ENCODE measurements at places on chromosomes 5 and 9.

DNA sequence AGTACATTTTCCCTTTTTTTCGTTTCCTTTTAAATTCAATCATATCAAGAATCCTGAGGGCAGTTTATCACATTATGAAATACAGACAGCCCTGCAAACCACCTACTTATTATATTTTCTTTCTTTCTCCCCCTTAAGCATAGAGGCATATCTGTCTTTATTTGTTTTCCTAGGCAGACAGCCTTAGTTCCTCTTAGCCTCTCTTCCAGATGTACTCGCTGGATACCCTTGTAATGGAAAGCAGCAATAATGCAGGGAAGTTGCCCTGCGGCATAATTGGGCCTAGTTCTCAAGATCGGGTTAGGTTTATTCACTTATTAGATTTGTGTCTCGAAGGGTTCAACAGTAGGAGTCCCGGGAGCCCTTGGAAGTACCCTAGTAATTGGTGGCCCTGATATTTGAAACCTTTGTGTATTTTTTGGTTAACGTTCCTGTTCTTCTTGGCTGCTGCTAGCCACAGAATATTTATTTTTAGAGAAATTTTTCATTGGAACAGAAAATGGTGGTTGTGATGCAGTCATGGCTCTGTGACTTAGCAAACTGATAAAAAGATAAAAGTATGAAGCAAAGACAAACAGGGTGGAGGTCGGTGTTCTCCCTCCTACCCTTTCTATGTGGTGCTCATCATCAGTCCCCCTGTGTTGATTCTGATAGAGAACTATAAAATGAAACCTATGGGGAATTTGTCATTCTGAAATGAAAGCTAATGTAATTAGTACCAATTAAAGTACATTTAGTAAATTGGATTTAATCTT is 6.4 kb downstream of the TLE4 start:
- DNase-seq, result peak; percentile 77

- no peak for DNase-seq
Measured at GRCh38 chr5:133942614-133943474, 25.6 kb downstream of the C5orf15 start.

DNA sequence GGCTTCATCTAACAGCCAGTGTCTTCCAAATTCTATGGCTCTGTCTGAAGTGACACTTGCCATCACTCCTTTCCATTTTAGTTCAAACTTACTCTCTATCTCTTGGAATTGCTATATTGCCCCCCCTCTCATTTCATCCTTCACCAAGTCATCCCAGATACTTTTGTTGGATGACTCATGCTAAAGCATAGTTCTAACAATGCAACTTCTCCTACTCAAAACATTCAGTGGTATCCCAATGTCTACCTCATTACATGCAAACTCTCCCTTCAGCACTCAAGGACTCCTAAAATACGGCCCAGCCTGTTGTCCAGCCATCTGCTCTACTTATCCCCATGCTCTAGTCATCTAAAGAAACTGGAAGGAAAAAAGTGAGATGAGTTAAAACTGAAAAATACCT is 171.6 kb downstream of the RASEF start:
- peak; percentile 6 for DNase-seq

DNA sequence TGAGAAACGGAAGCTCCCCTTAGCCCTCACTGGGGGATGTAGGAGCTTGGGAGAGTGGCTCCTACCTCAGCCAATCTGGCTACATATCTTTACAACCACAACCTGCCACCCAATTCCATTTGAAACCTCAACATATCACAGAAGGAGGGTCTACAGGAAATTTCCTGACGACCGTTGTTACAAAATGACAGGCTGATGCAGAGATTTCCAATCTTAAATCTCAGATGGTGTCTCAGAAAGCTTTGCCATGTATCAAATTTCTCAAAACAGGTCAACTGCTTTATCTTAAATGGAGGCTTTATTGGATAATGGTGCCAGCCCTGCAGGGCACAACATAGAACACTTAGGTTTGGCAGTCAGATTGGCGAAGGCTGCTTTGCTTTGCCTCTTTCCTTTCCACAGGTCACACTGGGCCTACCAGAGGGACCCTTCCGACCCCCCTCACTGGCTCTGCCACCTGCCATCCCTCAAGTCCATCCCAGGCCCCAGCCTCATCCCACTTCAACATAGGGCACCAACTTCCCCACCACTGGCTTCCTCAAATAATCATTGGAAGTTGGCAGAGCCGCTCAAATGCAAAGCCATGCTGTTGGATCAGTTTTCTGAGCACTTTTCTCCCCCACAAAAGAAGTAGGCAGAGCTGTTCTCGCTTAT is 11.1 kb upstream of the SPATA31E1 start:
- DNase-seq, result no peak

GRCh38 chr9:108119530-108120113 is 630.1 kb upstream of the KLF4 start:
- DNase-seq, result no peak

DNA sequence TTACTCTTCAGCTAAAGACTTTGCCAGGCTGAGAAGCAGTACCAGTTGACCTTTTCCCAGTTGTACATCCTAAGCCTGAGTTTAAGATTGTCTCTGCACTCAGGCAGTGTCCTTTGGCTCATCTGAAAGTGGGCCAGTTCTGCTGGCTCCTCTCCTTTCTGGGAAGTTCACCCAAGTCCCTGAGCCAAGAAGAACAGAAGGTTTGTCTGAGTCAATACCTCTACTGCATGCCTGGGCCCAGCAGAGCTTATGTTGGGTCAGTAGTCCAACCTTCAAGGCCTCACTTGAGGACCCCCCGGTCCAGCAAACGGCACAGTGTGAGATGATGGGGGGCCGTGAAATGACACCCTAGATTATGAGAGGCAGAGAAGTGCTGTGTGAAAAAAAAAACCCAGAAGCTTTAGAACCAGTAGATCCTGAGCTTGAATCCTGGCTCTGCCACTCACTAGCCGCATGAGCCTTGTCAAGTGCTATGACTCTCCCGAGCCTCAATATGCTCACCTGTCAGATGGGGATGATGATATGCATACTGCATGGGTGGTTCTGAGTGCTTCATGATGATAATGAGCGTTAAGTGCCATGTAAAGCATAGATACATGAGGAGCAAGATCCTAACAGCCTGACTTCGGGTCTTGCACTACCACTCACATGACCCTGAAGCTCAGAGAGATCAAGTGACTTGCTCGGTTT is 156.0 kb downstream of the MACROH2A1 start:
- peak; percentile 23 for DNase-seq

GRCh38 chr9:6194934-6195333 is 20.7 kb upstream of the IL33 start:
- no peak for DNase-seq

DNA sequence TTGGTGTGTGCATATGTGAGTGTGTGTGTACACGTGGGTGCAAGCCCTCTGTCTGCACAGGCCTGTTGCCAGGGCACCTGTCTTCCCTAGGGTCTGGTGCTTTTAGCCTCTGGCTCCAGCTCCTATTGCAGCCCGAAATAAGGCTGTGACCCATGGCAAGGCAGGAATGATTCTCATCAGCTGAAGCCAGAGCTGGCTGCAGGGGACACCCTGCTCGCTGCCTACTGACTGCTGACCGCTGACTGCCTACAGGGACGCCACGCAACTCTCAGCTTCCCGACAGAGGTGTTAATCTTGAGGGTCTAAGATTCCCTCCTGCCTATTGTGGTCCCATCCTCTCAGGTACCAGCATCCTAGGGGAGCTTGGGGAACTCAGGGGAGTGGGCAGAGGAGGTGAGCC is at the start of gene MYOZ3:
MYOZ3 (plus strand) TSS at position 166 of the 400 bp plus-strand sequence. CDS start 1,691 bp downstream, outside the sequence.
- no peak for DNase-seq

DNA sequence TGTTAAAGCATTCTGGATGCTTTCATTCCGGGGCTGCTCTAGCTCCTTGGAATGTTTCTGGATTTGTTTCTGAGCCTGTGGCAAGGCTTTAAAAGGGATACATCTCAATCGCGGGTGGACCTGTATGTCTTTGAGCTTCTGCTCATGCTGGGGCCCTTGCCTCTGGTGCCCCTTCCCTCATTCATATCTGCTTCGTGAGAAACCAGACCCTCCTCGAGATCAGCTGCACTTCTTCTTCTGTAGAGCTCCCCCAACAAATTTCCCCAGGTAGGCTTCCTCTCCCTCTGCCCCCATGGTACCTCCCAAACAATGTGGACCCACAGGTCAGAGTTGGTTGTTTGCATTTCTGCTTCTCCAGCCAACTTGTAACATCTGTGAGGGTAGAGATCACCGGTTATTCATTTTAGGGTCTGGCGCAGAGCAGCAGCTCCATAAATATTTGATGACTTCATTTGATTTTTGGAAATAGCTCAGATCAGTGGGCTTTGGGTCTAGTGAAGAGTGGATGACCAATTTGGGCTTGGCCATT is 6.6 kb downstream of the ZNF618 start:
- no peak for DNase-seq

DNA sequence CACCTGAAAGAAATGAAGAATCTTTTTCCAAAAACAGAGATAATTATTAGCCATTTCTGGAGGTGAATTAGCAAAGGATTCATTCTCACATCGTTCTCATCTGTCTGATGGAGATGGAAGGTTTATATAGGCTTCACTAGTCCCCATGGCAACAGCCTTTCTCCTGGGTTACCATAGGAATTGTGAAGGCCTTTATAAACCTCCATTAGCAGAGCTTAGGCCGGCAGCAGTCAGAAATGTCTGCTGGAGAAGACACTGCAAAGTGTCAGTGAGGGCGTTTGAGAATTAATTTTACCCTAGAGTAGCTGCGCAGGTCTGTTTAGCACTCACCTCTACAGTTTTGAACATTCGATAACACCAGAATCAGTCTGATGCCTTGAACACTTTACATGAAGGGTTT is 290.4 kb upstream of the NR4A3 start:
- no peak for DNase-seq

- DNase-seq, result no peak
Measured at GRCh38 chr5:132901036-132901435, 27.6 kb downstream of the LEAP2 start.

DNA sequence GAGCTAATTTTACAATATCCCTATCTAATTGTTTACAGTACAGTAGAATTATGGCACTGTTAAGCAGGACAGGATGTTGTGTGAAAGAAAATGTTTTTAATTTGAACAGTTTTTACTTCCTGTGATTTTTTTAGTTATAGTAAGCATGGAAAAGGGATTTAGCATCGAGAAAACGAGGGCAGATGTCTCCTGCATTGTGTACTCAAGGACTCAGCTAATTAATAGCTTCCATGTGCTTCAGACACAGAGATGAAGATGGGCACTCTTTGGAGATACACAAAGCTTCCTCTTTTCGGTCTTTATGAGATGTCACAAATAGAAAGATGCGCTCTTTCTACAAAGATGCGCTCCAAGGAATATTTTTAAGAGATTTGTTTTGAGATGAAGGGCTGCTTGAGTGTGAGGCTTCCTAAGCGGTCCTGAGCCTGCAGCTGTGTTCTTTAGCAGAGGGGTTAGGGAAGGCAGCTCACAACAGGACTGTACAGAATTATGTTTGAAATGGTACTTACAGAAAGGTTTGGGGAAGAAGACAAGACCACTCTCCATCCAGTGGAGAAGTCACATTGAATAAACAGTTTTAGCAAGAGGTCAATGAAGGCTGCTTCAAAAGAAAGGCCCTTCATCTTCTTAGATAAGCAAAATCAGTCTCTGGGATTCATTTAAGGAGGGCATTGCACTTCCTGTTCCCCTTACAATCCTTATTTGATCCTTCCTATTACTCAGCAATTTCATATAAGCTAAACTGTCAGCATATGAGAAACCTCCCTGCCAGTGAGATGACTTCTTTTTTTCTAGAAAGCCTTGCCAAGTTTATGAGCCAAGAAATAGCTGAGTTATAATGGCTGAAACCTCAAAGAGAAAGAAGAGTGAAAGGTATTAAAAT is 311.5 kb downstream of the EFNA5 start:
- DNase-seq, result peak; percentile 50

DNA sequence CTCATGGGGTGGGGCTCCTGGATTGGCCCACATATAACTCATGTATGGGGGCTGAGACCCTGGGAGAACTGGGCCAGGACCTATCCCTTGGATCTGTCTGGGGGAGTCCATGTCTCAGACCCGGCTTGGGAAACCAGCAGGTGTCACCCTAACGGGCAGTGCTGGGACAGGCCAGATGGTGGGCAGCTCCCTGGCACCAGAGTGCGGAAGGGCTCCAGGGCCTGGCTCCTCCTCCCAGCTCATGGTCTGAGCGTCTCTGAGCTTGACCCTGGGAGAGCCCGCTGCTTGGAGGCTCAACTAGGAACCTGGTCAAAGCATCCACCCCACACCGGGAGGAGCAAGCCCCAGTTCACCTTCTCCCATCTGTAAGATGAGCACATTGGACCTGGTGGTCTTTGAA is 15.5 kb upstream of the NCS1 start:
- no peak for DNase-seq

GRCh38 chr5:59091965-59092364 is 509.1 kb downstream of the RAB3C start:
- DNase-seq, result no peak

- DNase-seq, result no peak
Measured at GRCh38 chr5:143791848-143792731, 19.9 kb upstream of the HMHB1 start.

GRCh38 chr9:108865037-108865436 is 3.0 kb downstream of the ACTL7A start:
- DNase-seq, result peak; percentile 13

DNA sequence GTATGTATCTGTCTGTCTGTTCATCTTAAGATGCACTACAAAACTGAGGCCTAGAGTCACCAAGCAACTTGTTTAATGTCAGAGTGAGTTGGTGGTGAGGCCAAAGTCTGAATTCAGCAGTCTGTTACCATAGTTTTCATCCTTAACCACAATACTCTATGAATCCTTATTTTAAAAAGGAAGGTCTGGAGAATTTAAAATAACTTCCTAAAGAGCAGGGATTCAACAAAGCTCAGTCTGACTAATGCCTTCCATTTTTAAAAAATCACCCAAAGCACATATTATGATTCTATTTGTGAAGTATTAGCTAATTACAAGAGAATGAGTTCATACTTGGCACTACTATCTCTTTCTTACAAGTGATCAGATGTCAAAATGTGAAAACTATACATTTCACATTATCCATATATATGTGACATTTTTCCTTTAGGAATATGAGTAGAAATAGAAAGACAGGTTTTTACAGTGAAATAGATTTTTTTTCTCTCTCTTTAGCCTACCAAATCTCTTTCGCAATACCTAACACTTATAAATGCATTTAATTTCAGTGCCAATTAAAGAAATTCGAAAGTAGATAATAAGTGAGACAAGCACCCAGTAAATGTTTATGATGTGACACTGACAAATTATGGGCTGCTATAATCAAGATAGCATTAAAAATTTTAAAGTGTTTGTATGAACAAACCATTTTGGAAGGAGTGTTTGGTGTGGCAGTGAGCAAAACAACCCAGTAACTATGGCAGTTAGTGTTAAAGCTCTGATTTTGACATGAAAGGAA is 102.3 kb upstream of the CDKN2B start:
- DNase-seq, result peak; percentile 29

DNA sequence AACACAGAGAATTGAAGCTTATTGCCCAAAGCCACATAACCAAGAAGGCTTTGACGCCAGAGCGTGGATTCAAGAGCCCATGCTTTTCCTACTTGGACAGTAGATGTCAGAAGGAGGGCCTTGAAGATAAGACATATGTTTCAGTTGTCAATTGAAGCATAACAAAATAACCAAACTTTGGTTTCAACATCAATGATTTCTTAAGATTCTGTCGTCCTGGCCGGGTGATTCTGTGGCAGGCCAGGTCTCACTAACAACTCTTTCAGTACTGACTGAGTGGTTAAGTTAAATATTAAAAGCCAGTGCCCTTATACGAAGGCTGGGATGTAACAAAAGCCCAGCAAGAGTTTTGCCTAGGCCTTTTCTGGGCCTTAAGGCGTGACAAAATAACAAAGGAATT is 94.0 kb downstream of the RCL1 start:
- no peak for DNase-seq

All from EL (cell line).